ENCODE measurements at places on chromosomes 5 and 9.

- DNase-seq, result no peak
Observed at GRCh38 chr5:133319905-133320520, 268.2 kb downstream of the HSPA4 start.

DNA sequence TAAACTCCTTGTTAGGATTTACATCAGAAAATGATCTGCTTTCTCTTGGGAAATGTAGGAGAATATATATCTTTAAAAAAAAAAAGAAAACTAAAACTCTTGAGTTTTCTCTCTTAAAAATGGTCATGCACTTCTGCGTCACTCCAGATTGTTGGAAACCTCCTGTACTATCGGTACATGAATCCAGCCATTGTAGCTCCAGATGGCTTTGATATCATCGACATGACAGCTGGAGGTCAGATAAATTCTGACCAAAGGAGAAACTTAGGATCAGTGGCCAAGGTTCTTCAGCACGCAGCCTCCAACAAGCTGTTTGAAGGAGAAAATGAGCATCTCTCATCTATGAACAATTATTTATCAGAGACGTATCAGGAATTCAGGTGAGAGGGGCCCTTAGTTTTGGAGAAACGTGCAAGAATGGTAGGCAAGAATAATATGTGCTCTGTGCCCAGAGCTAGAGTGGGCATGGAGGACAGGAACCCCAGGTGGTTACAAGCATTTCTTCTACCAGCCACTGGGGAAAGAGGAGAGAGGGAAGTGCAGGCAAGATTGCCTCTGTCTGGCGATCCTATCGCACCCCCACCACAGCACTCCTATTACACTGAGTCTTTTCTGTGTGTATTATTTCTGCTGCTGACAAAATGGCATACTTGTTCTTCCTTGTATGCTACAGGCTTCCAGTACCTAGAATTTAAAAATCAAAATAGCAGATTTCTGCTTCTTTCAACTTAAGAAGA lies 41.4 kb upstream of the F2R start:
- no peak for DNase-seq

- DNase-seq, result no peak
Observed at GRCh38 chr5:1204693-1205242, 3.4 kb downstream of the SLC6A19 start.

DNA sequence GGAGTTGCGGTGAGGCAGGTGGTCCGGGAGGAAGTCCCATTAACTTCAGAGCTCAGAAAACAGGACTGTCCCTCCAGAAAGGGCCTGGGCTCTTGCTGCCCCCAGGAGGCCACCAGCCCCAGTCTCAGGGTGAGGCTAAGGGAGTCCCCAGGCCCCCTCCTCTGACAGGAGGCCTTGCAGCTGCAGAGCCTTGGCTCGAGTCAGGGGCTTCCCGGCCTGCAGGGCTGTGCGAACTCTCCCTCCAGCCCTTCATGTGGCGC lies 3.2 kb upstream of the STPG3 start:
- no peak for DNase-seq

DNA sequence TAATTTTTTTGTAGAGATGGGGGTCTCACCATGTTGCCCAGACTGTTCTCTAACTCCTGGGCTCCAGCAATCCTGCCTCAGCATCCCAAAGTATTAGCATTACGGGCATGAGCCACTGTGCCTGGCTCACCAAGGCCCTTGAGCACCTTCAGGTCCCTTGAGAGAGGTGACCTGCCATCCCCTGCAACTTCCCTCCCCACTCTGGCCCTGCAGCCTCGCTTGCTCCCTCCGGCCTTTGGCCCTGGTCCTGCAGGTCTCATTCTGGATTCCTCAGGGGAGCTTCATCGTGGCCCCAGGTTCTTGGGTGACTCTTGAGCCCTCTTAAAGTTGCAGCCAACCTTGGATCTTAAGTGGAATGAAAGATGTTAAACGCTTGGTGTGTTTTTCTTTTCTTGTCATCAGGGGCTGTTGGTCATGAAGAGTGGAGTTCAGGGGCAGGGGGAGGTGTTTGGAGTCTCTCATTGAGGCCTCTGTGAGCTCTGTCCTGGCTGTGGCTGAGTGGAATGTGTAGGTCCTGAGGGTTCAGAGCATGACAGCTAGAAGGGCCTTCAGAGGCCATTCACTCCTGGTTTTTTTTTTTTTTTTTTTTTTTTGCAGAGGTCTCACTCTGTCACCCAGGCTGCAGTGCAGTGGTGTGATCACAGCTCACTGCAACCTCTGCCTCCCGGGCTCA lies 33.0 kb downstream of the PPARGC1B start:
- DNase-seq, result no peak

GRCh38 chr5:59034498-59035186 lies 451.8 kb downstream of the RAB3C start:
- DNase-seq, result peak; percentile 9

DNA sequence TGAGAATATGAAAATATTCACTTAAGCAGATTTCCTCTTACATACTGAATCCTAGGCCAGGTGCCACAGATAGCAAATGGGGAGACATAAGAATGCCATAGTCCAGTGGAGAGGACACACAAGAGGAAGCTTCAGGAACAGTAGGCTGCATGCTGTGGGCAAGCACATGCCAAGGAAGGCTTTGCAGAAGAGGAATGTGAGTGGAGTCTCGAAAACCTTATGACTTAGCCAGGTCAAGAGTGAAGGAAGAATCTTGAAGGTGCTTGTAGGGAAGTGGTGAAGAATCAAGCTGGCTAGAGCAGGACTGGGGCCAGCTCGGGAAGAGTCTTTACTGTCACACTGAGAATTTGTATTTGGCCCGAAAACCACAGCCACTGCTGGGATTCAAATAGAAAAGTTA lies 20.4 kb downstream of the RPS23 start:
- no peak for DNase-seq

DNA sequence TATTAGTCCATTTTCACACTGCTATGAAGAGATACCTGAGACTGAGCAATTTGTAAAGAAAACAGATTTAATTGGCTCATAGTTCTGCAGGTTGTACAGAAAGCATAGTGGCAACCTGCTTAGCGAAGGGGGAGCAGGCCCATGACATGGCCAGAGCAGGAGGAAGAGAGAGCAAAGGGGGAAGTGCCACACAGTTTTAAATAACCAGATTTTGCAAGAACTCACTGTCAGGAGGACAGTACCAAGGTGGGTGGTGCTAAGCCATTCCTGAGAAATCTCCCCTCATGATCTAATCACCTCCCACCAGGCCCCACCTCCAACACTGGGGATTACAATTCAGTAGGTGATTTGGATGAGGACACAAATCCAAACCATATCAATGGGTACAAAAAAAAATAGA lies 16.8 kb upstream of the PCSK5 start:
- DNase-seq, result no peak

DNA sequence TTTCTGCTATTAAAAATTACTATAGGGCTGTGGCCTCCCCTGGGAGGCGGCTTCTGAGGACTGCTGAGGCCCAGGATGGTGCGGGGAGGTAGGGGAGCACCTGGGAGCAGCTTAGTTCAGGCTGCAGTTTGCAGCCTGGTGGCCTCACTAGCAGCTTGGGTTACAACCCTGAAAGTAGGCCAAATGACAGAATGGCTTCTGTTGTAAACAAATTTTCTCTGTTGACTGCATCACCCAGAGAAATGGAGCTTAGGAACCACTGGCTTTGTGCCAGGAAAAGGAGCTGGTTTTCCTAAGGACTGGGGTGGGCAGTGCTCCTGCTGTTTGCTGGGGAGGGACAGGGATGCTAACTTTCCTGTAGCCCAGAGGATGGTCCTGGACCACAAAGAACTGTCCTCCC lies 130.3 kb downstream of the ENTREP1 start:
- no peak for DNase-seq

DNA sequence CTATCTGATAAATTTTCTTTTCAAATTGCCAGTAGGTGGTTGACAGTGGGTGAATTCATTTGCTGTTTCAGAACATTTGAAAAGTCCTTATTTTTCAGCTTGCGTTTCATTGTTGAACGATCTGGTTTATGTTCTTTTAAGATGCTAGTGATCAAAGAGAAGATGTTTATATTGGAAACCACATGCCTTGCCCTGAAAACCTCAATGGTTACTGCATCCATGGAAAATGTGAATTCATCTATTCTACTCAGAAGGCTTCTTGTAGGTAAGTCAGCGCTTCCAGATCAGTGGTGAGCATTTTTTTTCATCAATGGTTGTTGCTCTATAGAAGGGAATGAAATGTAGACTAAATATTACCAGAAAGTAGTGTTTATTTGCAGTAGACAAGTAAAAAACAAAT lies 16.6 kb upstream of the CAVIN4 start:
- DNase-seq, result no peak

DNA sequence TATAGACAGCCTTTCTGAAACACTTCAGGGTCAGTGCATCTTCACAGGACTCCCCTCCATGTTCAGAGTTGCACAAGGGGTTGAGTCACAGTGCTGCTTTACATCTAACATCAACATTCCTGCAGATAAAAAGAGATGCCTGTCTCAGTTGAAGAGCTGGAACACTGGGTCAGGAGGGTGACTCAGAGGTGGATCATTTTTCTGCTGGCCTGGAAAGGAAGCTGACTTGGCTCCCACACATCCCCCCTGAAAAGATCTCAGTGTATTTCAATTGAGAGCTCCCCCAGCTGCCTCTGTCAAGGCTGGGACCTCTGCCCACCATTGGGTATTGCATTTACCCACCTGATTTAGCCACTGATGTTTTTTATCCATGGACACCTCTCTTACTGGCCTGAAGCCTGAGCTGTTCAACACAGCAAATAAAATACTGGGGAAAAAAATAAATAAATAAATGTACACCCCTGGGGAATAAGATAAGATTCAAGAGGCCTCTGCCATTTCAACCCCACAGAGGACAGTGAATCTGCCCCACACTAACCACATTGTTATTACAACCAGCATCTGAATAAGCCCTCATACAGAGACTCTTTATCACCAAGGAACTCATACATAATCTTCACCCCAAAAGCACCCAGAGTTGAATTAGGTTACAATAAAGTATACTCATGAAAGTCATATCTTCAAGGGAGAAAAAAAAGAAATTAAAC lies 716.4 kb downstream of the SEMA5A start:
- no peak for DNase-seq

DNA sequence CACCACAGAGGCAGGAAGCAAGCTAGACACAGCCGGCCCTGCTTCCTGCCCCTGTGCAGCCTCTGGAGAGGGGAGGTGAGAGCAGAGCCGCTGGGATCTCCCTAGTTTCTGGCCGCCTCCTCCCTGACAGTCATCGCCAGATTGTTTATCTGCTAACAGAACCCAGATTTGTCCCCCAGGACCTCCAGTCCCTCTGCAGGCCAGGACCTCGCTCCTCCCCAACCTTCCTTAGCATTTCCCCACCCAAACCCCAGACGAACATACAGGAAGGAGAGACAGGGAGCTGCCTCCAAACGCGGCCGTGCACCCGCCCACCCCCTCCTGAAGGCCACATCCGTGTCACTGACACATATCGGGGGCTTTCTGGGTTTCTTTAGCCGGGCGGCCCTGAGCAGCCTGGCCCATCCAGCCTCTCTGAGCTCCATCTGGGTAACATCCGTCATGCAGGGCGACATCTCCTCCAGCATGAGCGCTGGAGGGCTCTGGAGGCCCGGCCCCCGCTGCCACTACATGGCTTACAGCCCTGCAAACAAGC lies 47.5 kb downstream of the DBH start:
- DNase-seq, result peak; percentile 72

- DNase-seq, result no peak
Observed at GRCh38 chr5:144451187-144451973, 280.7 kb downstream of the KCTD16 start.

GRCh38 chr9:82467436-82467835 lies 478.9 kb downstream of the SPATA31D1 start:
- DNase-seq, result no peak

DNA sequence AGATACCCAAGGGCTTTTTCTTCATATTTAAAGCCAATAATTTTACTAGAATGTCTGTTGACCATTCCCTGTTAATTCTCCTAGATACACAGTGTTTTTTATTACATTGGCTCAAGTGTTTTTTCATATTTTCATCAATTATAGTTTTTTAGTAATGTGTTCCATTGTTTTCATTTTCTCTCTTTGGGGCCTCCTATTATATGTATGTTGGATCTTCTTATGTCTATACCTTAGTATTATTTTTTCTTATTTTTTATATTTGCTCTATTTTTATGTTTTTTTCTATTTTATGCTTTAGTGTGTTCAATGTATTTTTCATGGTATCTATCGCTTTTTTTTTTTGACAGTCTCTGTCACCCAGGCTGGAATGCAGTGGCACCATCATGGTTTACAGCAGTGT lies 7.5 kb downstream of the KIAA1958 start:
- DNase-seq, result no peak

DNA sequence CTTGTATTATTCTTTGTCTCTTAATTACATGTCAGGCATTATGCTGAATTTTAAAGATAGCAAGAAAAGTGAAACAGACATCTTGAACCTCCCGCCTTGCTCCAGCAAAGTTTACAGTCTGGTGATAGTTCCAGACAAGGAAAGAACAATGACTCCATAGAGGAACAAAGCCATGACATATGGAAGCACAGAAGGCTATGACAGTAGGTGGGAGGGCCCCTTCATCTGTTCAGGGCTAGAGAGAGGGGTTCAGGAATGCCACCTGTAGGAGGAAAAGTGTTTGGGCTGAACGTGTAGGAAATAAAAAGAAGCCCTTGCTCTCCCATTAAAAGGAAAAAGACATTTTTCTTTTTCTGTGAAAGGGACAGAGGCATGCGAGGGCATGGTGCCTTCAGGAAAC lies 315.6 kb downstream of the TRIM32 start:
- DNase-seq, result no peak

DNA sequence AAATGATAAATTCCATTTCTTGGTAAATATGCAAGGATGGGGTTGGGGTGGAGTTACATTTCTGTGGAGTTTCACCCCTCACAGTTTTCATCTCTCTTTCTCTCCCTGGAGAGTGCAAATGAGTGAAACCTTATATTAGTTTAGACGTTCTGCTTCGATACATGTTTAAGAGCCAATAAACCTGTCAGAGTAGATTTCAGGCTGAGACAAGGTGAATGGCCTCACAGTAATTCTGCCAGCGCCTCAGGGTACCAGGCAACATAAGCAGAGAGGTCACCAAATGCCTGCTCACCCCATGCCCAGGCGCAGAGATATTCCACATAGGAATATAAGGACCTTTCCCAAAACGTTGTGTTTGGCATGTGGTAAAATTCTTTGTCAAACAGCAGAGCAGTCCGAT lies 154.9 kb upstream of the VLDLR start:
- DNase-seq, result no peak

GRCh38 chr9:137828527-137829259 lies 48.9 kb upstream of the CACNA1B start:
- no peak for DNase-seq

- DNase-seq, result peak; percentile 5
Observed at GRCh38 chr9:137387114-137387890, 35.7 kb downstream of the EXD3 start.

GRCh38 chr9:10753474-10753873 lies 140.7 kb upstream of the PTPRD start:
- DNase-seq, result no peak

- DNase-seq, result no peak
Observed at GRCh38 chr9:124297551-124297901, 39.8 kb downstream of the NEK6 start.

GRCh38 chr5:1011226-1011631 lies 2.6 kb downstream of the NKD2 start:
- DNase-seq, result no peak

Data from effector memory CD4-positive, alpha-beta T cell (primary cell).